Amniotic epithelial cell (primary cell): ENCODE measurements at places on chromosomes 5 and 9.
A peak's percentile ranks its signal among the peaks of the same experiment; 100 is the strongest.

DNA sequence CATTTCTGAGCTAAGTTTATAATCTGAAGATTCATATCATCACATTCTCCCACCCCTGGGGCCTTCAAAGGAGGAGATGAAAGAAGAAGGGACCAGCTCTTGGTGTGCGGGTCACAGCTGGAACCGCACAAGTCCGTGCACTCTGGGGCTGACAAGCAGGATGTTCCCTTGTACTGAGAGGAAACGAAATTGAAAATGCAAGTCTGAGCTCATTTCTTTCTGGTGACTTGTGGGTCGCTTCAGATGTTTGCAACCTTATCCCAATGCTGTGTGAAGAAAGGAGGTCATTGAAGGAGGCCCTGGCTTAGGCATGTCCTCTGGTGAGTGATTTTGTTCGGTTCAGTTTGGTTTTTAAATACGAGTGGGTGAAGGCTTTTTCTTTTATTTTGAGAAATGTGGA, 59.6 kb downstream of the C9orf152 start:
- no peak for DNase-seq

DNA sequence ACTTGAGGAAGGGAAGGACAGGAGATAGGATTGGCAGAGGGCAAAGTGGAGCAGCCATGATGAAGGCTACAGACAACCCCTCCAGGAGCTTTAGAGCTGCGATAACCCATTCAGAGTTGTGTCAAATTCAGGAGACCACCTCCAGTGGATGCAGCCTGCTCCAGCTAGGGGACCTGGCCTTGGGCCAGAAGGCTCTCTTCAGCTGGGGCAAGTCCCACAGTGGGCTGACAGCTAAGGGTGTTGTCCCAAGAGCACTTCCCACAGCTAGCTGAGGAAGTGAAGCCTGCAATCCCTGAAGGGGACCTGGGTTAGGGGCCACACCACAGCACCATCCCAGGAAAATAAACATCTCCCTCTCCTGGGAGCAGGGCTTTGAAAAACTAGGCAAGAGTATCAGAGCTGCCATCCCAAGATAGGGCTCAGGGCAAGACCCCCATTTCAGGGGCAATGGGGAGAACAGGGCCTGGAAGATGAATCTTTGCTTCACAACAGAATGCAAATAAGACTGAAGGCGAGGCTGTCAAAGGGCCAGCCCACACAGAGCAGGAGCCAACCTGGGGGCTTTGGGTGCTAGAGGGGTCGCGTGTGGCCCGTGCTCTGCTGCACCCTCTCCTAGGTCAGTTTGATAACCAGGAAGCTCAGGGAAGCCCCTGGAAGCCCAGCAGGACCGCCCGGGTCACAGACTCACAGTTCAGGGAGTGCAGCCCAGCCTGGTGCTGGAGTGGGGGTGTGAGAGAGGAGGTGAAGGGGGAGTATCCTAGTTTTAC, 19.3 kb upstream of the DAPK1 start:
- DNase-seq: no peak

DNA sequence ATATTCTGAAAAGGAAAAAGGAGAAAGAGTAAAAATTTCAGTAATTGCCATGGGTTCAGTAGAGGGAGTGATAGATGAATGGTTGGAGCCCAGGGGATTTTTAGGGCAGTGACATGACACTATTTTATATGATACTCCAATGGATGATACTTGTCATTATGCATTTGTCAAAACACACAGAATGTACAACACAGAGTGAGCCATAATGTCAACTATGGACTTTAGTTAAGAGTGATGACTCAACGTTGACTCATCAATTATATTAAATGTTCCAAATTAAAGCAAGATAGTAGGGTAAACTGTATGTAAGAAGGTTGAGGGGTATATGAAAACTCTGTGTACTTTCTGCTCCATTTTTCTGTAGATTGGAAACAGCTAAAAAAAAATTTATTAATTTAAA, 586.4 kb downstream of the TAF11L14 start:
- DNase-seq: no peak

GRCh38 chr5:180330810-180331646, 22.1 kb downstream of the GFPT2 start:
- peak; percentile 100 for DNase-seq

GRCh38 chr5:1814183-1815020, 13.2 kb downstream of the NDUFS6 start:
- DNase-seq: no peak

DNA sequence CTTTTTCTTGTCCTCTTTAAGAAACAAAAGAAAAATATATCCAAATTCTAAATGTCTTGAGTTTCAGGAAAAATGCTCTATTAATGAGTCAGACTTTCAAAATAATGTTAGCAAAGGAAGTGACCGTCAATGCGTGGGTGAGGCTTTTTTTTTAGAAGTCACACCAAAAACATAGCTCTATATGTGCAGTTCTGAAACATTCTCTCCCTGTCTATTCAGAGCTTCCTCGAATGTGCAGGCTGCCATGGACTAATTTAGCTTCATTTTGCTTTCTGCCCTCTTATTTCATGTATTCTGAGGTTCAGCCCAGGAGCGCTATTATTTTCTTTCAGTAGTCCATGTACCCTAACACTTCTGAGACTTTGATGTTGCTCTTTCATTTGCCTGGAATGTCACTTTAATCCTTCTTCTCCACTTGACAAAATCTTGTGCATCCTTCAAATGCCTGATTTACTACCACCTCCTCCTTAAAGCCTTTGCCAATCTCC, 72.5 kb upstream of the RASA1 start:
- DNase-seq: peak; percentile 51

- peak; percentile 62 for DNase-seq
Observed at GRCh38 chr9:98851730-98852459, 44.4 kb downstream of the GALNT12 start.

DNA sequence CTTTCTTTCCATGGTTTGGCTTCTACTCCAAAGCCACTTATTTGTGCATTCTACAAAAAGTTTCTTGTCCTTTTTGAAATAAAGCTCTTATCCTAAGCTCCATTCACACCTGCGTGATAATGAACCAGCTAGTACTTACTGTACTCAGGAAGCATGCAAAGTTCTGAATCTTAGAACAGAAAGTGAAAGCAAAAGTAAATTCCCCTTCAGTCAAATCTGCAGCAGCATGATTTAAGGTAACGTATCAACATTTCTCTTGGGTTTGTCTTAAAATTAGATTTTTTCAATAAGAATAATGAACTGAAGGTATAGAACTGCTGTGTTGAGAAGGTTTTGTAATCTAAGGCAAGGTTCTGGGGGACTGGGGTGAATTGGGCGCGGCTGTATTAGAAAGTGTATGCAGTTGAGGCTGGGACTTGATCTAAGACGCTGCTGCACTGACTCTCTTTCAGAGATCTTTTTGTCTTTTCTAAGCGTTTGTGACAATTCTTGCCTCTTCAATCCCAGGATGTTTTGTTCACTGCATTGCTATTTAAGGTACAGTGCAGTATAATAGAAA, at the start of gene ERAP2:
ERAP2 (plus strand) TSS at position 209 of the 559 bp plus-strand sequence. CDS start 3,186 bp downstream, outside the sequence.
- DNase-seq: peak; percentile 57

GRCh38 chr9:120891245-120891883, 14.4 kb upstream of the PHF19 start:
- no peak for DNase-seq

DNA sequence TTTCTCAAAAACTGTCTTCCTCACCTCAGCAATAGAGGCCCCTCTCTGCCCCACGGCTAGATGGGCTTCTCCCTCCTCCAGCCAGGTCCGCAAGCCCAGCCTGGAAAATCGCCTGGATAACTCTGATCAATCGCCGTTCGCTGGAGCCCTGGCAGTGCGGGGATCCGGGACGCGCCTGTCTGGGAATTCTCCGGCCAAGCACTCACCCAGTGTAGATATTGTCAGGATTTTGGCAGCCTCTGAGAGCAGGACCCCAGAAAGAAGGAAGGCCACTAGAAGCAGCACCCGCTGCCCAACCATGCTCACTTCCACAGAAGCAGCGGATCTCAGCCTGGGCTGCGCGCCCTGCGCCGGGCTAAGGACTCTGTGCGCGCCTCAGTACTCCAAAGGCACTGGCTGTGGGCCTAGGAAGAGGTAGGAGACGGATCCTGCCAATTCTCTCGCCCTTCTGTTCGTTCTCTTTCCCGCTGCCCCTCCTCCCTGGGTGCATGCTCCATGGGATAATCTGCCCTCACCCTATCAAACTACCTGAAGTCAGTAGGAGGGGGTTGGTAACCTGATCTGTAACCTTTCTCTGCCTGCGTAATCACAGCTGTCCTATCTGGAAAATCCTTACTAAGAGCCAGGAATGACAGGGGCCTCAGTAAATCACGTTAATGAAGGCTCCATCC, at the start of gene UGT3A1:
UGT3A1 (minus strand) TSS at position 450 of the 671 bp plus-strand sequence; CDS start at position 300, 150 bp downstream.
- DNase-seq: no peak

GRCh38 chr5:113164021-113164420, 187.4 kb downstream of the DCP2 start:
- no peak for DNase-seq

DNA sequence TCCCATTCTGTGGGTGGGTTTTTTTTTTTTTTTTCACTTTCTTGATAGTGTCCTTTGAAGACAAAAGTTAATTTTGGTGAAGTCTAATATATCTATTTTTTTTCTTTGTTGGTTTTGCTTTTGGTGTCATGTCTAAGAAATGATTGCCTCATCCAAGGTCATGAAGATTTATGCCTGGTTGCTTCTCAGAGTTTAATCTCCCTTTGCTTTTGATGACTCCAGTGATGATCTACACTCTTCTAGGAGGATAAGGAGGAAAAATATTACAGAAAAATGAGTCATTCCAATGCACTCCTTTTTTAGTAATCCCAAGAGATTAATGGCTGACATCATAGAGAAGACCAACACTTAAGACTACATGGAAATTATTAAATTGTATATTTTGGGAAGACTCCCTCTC, 79.7 kb upstream of the ICE1 start:
- DNase-seq: peak; percentile 96
